NCI-H460 (cell line): ENCODE measurements at places on chromosomes 2 and 18.

DNA sequence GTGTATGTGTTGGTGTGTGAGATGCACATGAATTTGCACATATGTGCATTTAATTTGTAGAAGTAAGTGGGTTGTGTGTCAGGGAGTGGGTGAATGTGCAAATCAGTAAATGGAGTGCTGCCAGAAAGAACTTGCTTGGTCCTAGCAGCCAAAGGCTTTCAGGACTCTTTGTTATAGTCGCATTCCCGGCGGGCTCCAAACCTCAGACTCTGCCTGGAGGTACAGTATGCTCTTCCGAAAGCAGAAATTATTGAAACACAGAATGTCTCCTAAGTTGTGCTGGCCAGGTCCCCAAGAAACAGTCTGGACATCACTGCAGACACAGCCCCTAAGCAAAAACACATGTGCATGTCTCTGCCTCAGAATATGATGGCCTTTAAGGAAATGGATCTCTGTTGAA lies 232.4 kb downstream of the INSIG2 start:
- no peak for DNase-seq

- no peak for DNase-seq
Observed at GRCh38 chr2:19664646-19665045, 237.1 kb downstream of the TTC32 start.

DNA sequence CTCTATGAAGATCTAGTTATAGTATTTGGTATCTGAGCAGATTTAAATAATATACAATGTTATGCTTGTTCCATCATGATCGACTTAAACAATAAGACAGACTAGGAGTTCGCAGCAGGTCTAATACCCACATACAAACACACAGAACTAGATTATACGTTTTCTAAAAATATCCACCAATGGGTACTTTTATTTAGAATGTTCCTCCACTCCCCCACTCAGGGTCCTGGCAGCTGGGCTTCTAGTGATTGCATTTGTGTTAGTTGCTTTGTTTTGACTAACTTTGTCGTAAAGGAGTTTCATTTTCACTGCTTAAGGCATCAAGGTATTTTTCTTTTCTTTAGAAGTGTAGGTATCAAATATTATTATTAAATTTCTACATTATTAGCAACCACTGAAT lies 91.4 kb downstream of the RPRM start:
- DNase-seq = no peak

GRCh38 chr2:98691303-98691702 lies 39.6 kb downstream of the MGAT4A start:
- DNase-seq = no peak

DNA sequence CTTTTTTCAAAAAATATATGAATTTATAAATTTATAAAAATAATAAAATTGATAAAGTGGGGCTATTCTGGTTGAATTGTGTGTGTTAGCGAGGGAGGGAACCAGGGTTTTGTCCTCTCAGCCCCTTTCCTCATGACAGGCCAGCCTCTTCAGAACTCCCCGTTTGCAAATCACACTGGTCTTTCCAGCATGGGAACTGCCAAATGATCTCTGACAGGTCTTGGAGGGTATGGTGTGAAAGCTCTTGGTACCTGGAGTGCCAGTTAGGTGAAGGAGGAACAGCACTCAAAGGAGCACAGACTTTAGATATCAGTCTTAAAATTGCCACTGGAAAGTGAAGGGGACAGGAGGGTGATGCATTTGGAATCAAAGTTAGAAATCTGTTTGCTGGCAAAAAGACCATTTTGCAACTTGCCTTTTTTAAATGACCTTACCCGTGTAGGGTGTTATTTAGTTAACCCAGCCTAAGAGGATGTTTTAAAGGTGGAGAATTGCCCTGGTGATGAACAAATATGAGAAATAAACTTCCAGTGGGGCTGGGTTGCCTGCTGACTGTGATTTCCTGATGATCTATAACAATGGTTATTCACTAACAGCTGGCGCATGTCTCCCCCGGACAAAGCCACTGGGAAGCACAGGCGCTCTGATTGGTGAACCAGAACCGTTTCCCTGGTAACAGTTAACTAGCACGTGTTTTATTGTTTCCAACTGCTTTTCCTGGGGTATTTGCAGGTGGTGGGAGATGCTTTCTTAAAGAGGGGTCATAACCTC lies 85.3 kb upstream of the EFEMP1 start:
- peak; percentile 15 for DNase-seq
